ENCODE measurements at places on chromosomes 1 and 21.

GRCh38 chr1:86061551-86061990 lies 95.0 kb downstream of the COL24A1 start:
- peak; percentile 16 for DNase-seq

DNA sequence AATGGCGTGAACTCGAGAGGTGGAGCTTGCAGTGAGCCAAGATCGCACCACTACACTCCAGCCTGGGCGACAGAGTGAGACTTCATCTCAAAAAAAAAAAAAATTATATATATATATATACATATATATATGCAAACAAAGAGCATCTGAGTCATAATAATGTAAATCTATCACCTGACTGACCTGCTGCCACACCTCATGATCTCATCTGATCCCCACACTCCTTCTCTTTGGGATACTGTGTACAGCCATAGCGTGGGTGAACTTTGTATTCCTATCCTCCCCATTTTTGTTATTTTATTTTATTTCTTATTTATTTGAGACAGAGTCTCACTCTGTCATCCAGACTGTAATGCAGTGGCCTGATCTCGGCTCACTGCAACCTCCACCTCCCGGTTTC lies 2.6 kb upstream of the HDAC1 start:
- no peak for DNase-seq

DNA sequence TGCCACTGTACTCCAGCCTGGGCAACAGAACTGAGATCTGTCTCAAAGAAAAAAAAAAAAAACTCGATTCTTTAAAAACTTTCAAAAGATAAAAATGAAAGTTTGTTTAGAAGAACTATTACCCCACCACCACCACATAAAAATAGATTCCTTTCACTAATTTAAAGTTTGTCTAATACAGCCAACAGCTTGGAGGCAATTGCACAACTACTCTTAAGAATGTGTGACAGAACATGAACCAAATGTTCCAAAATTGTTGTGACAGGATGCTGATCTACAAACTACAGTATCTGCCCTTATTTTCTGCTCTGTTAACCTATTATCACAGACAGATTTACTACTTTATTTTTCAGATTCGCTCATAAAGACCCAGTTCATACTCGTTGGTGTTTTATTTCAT lies 5.5 kb upstream of the TGFBR3 start:
- peak; percentile 88 for DNase-seq

DNA sequence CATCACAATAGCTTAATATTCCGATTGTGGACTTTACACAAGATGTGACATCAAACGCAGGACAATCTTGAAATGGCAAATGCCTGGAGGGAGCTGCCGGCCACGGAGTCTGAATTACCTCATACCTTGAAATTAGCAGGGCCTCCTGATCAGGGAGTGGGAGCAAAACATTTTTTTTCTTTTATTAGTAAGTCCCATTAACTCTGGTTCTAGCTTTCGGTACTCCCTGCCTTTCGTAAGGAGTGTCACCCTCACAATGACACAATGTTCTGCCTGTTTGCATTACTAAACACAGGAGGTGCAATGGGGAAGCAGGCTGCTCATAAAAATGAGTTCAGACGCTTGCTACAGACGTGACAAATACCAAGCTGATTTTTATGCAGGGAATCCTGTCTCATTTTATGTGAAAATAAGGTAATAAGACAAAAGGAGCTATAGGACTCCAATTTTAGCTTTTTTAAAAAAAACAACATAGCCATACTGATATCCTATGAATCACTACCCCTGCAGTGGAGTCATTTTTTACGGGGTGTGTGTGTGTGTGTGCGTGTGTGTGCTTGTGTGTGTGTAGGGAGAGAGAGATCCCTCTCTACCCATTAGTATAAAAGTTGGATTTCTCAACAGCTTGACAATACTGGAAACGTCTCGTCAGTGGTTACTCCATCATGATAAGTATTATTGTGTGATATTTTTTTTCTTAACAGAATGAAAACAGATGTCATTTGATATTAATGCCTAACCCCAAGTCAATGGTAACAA lies 205.1 kb upstream of the RUNX1 start:
- DNase-seq: peak; percentile 93

- no peak for DNase-seq
These were observed 14.1 kb downstream of the TTC39A start for GRCh38 chr1:51316113-51316845.

GRCh38 chr1:75438355-75438754 lies 172.6 kb downstream of the SLC44A5 start:
- DNase-seq: no peak

GRCh38 chr1:104380003-104380402 lies 630.3 kb downstream of the AMY1C start:
- DNase-seq: no peak

DNA sequence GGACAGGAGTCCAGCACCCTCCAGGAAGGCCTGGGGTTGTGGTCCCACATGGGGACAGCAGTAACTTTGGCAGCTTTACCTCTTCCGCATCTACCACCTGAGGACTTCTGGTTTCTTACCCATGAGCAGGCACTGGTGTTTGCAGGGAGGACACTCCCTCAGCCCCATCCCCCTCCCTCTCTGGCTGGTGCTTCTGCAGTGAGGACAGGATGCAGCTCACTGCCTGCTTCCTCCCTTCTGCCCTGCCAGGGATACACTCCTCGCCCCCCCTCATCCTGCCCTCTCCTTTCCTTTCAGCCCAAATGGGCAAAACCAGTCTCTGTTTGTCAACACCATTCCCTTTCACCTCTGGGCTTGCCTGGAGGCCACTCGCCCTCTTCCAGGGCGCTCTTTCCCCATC lies 62.4 kb downstream of the KIRREL1 start:
- DNase-seq: no peak

GRCh38 chr1:243416495-243416894 lies 160.7 kb downstream of the SDCCAG8 start:
- DNase-seq: no peak

DNA sequence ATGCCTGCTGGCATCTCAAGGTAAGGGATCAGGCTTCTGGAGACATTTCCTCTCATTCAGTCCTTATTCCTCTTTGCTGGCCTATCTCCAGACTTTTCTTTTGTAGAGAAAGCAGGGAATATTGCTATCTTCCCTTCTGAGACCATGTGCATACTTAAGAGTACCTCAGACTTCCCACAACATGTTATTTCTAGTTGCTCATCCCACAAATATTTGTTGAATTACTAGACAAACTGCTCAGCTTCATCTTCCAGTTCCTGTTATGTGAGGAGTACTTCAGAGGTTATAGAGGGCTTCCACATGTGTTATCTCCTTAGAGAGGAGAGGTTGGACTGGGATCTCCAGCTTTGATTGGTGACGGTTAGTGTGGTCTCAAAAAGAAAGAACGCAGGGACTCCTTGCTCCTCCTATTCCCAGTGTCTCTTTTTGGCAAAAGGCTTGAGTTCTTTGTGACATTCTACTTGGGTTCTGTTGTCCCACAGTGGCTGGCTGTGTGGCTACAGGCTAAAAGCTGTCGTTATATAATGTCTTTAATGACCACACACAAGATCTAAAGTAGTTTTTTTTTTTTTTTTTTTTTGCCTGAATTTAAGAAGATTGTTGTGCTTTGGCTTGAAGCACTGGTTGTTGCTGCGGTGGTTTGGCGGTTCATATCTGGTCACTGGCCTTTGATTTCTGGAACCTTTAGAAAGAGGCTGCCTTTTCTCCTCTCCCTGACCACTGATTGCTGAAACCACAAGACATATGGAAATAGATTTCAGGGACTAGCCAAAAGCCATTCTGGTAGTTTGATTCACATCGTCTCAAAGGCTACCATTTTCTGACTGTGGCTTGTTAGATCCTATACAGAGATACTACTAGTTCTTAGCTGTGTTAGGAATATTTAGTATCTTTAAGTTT lies 78.7 kb downstream of the FGGY start:
- DNase-seq: peak; percentile 96

DNA sequence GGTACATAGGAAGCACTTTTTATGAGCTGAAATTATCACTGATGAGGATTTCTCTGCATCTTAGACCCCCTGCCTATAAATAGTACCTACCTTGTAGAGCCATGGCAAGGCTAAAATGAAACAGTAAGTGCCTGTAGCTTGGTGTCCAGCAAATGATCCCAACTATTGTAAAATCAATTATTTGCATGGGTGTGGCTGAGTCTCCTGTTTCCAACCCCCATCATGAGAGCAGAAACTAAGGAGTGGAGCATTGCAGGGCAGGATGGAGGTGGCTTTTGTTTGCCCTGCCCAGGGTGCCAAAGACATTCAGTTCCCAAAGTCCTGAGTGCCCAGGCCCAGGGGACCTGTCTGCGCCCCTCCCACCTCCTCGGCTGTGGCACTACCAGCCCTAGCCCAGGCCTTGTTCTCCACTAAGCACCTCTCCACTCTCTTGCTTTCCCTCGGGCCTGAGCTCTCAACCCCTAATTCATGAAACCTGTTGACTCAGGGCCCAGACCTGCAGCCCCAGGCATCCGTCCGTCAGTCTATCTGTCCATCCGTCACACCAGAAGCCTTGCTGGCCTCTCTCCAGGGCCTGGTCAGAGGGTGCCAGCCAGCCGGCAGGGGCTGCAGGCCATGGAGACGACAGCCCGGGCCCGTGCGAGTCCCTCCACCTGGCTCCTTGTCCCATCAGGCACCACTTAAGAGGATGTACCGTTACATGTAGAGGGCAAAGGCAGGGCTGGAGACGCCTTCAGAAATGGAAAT lies 39.6 kb downstream of the PAX7 start:
- DNase-seq: no peak

GRCh38 chr1:108892356-108893140 lies 15.8 kb downstream of the GPSM2 start:
- DNase-seq: no peak

All from fibroblast of gingiva (primary cell).